HS-5 (cell line): ENCODE measurements at places on chromosomes 12 and 14.

DNA sequence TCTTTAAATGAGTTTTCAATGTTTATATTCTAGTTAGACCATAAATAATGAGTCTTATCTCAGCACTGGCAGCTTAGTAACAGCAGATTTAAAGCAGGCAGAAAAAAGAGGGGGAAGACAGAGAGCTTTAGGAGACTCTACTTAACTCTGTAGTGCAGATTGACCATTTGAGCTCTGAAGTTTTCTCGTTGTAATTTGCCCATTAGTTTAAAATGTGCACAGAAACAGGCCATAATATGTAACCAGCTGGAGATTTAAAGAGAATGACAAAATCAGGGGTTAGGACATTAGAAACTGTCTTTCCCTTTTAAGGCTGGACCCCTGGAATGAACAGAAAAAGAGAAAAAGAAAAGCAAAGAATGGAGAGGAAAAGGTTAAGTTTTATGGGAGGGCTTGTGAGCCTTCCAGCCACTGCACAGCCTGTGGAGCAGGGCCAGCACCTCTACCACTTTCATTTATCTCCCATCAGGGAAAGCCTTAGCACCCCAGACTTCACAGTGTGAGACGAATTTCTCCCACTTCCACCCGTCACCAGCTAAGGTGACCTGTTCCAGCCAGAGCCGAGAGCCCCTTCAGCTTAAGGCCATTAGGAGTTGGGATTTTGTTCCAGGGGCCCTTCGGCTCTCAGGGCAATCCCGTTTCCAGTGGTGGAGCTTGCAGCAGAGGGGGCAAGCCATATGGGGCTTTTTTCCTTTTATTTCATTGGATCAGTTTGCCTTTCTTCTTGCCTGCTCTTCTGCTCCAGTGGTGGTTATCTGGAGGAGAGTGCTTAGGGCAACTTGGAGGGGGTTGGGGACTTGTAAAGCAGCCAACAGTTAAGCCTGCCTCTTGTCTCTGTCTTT is 8.0 kb downstream of the IL22 start:
- DNase-seq = no peak

- no peak for DNase-seq
Measured at GRCh38 chr14:36588119-36588518, 5.7 kb upstream of the NKX2-8 start.

DNA sequence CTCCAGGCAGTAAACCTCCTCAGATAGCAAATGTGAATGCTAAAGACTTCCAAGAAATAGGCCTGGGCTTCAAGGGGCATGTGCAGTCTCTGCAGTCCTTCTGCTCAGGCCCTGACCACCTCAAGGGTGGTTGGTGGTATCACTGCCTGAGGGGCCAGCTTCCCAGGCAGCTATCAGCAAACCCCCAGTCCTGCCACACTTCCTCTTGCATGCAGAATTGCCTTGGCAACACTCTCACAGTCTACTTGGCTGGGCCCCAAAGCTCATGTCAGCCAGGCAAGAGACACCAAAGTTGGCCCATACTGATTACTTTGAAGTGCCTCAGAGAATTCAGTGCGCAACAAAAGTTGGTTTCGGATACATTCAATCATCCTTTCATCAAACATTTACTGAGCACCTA is 3.5 kb upstream of the ASB8 start:
- DNase-seq = no peak

- DNase-seq = no peak
Measured at GRCh38 chr14:43356979-43357545, 1150.0 kb downstream of the FSCB start.

- no peak for DNase-seq
Measured at GRCh38 chr14:79855789-79856188, 355.5 kb downstream of the DIO2 start.

DNA sequence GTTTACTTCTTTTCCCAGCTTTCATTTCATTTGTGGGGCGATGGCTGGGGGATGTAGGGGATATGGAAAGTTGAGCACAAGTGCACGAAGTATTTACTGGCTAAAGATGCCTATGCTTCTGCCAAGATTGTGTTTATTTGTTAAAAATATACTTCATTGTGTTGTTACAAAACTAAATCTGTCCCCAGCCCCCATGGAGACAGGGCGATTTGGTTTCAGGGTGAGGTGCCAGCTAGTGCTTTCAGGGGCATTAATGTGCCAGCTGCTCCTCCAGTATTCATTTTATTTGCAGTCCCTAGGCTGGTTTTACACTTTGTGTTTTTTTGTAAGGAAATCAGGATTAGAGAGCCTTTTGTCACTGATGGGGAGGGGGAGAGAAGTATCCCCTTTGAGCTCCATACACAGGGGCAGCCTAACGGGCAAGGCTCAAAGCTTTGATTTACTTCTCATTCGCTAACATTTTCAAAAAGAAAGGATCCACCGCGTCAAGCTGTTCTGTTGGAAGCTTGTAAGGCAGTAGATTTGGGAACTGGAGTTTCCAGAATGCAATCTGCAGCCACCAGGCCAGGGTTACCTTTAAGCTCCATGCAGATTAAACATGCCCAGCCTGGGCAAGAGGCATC is 198.7 kb upstream of the PLEKHG7 start:
- DNase-seq = no peak

DNA sequence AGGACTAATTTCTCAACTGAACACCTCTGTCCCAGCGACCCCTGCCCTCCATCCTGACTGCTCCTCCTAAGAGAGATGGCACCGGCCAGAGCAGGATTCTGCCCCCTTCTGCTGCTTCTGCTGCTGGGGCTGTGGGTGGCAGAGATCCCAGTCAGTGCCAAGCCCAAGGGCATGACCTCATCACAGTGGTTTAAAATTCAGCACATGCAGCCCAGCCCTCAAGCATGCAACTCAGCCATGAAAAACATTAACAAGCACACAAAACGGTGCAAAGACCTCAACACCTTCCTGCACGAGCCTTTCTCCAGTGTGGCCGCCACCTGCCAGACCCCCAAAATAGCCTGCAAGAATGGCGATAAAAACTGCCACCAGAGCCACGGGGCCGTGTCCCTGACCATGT is 756 bp downstream of the RNASE7 start:
- no peak for DNase-seq

DNA sequence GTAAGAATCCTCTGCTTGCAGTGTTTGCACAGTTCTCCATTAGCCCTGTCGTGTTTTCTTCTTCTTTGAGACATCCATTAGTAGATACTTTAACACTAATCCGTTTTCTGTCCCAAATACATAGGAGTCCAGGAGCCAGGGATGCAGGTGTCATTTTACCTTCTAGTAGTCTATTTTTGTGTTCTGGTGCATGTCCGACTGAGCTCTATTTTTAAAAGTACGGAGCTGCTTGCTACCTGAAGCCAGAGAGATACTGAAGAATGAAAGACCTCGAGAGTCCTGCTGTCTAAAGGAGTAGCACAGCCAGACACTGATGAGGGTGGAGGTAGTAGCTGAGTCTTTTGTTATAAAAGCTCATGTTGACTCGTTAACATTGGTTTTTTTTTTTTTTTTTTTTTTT is 31.7 kb downstream of the PDE3A start:
- no peak for DNase-seq

GRCh38 chr14:60225265-60225664 is 23.8 kb upstream of the PPM1A start:
- no peak for DNase-seq

DNA sequence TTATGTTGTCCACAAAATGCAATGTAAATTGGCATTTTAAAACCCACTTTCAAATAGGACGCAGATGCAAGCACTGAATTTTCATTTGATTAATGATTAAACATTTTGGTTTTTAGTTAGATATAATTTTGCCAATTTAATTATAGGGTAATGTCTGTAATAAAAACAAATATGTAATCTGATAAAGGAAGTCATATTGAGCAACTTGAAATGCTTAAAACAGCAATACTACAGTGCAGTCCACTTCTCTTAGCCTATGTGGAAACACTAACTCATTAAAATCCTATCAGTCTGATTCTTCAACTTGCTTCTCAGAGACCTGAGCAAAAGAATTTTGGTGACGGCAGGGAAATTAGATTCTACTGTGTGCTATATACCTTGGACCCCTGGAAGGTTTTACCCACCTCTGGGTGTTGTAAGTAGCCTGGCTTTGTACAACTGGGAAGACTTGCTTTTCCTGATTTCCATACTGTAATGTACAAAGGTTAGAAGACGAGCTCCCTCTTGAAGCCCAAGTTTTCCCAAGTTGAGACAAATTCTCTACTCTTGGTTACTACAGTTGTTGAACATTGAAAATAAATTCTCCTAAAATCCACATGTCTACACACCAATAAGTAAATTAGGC is 4.1 kb downstream of the TRHDE start:
- DNase-seq = no peak

DNA sequence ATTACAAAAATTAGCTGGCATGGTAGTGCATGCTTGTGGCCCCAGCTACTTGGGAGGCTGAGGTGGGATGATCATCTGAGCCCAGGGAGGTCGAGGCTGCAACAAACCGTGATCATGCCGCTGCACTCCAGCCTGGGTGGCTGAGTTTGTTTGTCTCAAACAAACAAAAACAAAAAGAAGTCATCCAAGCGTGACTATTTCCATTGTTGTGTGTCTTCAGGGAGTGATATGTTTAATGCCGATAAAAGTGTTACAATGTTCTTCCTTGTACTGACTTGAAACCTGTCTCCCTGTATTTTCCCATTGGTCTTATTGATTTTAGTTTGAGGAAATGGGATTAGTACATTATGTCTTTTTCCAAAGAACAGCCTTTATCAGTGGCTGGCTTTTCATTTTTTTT is 75.6 kb upstream of the USP44 start:
- no peak for DNase-seq

DNA sequence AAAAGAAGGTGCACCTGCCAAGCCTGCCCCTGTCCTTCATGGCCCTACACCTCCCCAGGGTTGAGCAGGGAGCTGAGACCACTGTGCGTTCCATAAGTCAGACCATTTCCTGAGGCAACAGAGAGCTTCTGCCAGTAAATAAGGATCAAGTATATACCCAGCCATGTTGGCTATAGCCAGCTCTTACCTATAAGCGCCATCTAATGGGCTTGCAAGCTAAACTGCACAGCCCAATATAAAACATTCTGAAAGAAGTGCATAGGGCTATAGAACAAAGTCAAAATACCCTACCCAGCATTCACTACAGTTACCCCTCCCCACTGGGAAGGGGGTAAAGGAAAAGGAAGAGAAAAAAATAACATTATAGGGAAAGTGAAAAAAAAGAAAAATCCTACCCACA is 59.3 kb upstream of the SCAF11 start:
- no peak for DNase-seq
